ENCODE measurements at places on chromosomes 6 and 20.

DNA sequence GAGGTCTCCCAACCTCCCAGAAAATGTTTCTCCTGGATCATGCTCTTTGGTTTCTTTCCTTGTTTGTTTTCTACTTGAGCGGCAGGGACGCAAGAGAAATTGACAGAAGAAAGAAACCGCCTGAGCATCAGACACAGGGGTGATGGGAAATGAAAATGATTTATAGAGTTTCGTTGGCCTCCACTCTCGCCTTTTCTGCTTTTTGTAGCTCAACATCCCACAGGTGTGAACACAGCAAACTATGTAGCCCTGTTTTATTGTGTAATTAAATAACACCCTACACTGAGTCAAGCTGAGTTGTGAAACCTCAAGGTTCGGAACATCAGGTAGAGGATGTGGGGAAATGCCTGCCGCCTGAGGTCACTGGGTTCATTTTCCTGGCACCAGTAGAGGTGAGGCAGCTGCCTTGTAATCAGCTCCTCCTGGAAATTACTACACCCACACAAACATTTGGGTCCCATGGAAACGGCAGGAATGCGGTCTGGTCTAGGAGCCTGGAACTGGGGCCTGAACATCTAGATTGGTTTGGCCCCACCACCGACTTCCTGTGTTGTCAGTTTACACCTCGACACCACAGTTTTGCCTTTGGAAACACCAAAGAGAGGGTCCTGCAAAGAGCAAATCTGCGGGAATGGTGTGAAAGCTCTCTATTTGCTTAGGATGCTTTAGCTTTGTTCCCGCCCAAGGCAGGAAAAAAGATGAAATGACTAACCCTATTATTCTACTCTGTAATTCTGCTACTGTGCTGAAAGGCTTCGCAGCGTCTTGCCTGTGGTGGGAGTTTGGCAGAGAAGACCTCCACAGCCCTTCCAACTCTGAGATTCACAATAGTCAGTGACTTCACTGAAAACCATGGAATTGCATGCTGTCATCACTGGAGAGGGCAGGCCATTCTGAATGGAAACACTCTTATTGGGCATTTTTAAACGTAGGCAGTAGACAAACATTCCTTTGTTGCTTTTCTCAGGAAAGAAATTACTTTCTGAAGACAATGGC lies 53.0 kb downstream of the ADAT2 start:
- DNase-seq, result no peak

GRCh38 chr6:63858691-63859090 lies 223.1 kb downstream of the PHF3 start:
- no peak for DNase-seq

- no peak for DNase-seq
Observed at GRCh38 chr6:5684320-5685053, 322.2 kb downstream of the NRN1 start.

DNA sequence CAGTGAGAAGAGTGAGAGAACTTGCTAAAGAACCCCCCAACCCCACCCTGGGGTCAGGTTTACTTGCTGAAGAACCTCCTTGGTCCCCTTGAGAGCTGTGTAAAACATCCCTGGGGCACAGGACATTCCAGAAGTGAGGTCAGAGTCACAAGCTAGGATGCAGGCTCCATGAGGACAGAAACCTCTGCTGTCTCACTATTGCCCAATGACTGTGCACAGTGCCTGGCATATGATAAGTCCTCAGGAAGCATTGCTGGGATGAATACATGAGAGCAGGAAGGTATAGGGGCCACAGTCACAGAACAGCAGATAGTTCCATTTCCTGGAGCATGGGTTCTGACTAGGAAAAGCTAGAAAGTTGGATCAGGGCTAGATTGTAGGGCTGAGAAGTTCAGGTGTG lies 18.4 kb downstream of the NT5E start:
- DNase-seq, result no peak
